ENCODE measurements at places on chromosomes 12 and 14.

DNA sequence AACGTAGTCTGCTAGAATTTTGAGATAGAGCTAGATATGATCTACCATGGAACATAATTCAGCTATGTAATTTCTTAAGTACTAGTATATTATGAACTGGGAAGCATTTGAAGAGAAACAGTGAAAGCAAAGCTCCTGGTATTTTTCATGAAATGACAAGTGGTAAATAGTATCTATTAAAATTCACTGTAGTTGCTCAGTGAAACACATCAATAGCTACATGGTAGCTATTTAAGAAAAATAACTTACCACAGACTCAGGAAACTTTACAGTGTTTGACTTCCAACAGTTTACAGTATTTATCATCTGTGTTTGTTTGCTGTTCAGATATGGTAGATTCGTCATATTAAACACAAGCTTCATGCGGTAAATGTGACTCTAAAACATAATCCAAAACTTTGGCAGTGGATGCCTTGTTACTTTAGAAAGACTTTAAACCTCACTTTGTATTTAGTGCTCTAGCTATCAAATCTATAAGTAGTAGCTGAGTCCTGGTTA, 25.2 kb downstream of the WNK1 start:
- H3K27ac ChIP-seq: no peak overlapping the region
- DNase-seq: no peak
- no peaks in the 10 kb centered on the region for H3K36me3 ChIP-seq
- H3K27me3 ChIP-seq: no peaks in the 10 kb centered on the region
- no peaks in the 10 kb centered on the region for H3K4me1 ChIP-seq

GRCh38 chr12:94815958-94816357, 165.6 kb upstream of the TMCC3 start:
- no peak overlapping the region for H3K27ac ChIP-seq
- H3K4me1 ChIP-seq: peaks cover 54% of the 10 kb centered on the region
- no peaks in the 10 kb centered on the region for H3K36me3 ChIP-seq

- no peaks in the 10 kb centered on the region for H3K36me3 ChIP-seq
- no peak for DNase-seq
- no peaks in the 10 kb centered on the region for H3K4me1 ChIP-seq
- no peak overlapping the region for H3K4me3 ChIP-seq
- H3K27me3 ChIP-seq: peaks cover 20% of the 10 kb centered on the region
Measured at GRCh38 chr12:131134523-131135310, 181.0 kb downstream of the ADGRD1 start.

DNA sequence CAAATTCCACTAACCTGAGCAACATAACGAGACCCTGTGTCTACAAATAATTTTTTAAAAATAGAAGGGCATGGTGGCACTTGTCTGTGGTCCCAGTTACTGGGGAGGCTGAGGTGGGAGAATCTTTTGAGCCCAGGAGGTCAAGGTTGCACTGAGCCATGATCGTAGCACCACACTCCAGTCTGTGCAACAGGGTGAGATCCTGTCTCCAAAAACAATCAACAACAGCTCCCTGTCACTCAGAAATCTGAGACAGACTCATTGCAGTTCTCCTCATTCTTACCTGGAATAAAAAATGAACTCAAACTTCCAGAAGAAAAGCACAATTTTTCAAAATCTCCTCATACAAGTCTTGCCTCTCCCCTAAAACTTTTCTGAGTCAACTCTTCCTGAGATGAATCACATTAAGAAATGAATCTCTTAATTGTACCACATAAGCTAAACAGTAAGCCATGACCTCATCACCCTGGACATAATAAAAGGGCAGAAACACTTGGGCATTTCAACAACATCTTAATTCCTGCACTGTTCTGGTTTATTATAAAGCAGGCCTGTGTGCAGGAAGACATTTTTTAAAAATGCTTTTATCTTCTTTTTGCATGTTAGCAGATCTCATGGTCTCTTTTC, 214.3 kb upstream of the CDKN3 start:
- no peak overlapping the region for H3K4me3 ChIP-seq
- H3K36me3 ChIP-seq: no peaks in the 10 kb centered on the region
- H3K27ac ChIP-seq: no peak overlapping the region
- no peaks in the 10 kb centered on the region for H3K27me3 ChIP-seq
- H3K4me1 ChIP-seq: no peaks in the 10 kb centered on the region
- DNase-seq: no peak

- no peak overlapping the region for H3K27ac ChIP-seq
- DNase-seq: no peak
- H3K27me3 ChIP-seq: no peaks in the 10 kb centered on the region
- no peak overlapping the region for H3K4me3 ChIP-seq
- H3K36me3 ChIP-seq: no peaks in the 10 kb centered on the region
Measured at GRCh38 chr12:107818984-107819383, 44.5 kb downstream of the ASCL4 start.

- H3K4me1 ChIP-seq: 0 out of 2 replicates have a peak, but pooled peaks cover 4% of the 10 kb centered on the region
- no peak overlapping the region for H3K27ac ChIP-seq
- no peak for DNase-seq
Measured at GRCh38 chr12:124153392-124153791, 141.5 kb upstream of the RFLNA start.

GRCh38 chr12:94267921-94268471, 119.6 kb downstream of the PLXNC1 start:
- no peak overlapping the region for H3K4me3 ChIP-seq
- no peak for DNase-seq
- peaks cover 22% of the 10 kb centered on the region for H3K4me1 ChIP-seq
- no peaks in the 10 kb centered on the region for H3K27me3 ChIP-seq
- peaks cover 23% of the 10 kb centered on the region for H3K36me3 ChIP-seq

GRCh38 chr12:103457471-103457870, 38.3 kb downstream of the C12orf42 start:
- H3K36me3 ChIP-seq: no peaks in the 10 kb centered on the region
- no peaks in the 10 kb centered on the region for H3K27me3 ChIP-seq
- no peak overlapping the region for H3K27ac ChIP-seq
- DNase-seq: no peak

DNA sequence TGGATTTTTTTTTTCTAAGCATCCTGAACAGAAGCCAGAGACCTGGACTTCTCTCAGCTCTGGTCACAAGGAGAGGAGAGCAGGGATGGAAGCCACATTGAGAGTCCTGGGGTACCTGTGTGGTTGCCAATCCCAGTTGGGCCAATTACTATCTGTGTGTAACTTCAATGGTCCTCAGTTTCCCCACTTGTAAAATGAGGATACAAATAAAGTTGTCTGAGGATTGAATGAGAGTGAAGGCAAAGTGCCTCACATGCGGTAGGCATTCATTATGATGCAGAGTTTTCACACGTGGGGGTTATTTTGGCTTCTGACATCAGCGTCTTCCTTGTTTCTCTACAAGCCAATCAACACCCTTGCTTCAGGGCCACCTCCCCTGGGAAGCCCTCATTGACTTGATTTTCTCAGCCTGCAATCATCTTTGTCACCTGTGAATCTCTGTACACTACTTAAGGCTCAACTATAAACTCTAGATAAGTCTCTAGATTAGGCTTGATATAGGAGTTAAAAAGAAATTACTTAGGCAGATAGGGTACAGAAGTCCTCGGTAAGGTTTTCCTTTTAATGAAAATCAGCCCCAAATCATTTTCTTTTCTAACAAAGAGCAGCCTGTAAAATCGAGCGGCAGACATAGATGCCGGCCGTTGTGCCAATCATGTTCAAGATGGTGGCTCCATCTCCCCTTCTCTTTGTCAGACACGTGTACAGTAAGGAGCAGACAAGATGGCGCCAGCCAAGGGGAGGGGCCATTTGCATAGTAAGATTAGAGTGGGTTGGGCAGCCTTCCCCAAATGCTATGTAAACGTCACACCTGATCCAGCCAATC, 37.8 kb upstream of the FICD start:
- no peaks in the 10 kb centered on the region for H3K4me1 ChIP-seq
- peak; percentile 25 for DNase-seq

GRCh38 chr12:68469113-68469512, 137.0 kb upstream of the MDM1 start:
- H3K4me3 ChIP-seq: no peak overlapping the region
- peaks cover 13% of the 10 kb centered on the region for H3K4me1 ChIP-seq
- H3K27me3 ChIP-seq: no peaks in the 10 kb centered on the region
- no peak overlapping the region for H3K27ac ChIP-seq

- no peaks in the 10 kb centered on the region for H3K27me3 ChIP-seq
- no peak for DNase-seq
- H3K4me3 ChIP-seq: no peak overlapping the region
- H3K27ac ChIP-seq: no peak overlapping the region
Measured at GRCh38 chr14:21352587-21352986, 31.2 kb downstream of the SUPT16H start.

Measured in MM.1S (cell line).